Stomach (tissue), 19 donors: ENCODE measurements at places on chromosomes 5 and 9. TPM values are rescaled to one million over a fixed set of nuclear protein-coding genes. Genes with fewer than 3 reads are reported as not detected.
A peak's percentile ranks its signal among the peaks of the same experiment; 100 is the strongest.

DNA sequence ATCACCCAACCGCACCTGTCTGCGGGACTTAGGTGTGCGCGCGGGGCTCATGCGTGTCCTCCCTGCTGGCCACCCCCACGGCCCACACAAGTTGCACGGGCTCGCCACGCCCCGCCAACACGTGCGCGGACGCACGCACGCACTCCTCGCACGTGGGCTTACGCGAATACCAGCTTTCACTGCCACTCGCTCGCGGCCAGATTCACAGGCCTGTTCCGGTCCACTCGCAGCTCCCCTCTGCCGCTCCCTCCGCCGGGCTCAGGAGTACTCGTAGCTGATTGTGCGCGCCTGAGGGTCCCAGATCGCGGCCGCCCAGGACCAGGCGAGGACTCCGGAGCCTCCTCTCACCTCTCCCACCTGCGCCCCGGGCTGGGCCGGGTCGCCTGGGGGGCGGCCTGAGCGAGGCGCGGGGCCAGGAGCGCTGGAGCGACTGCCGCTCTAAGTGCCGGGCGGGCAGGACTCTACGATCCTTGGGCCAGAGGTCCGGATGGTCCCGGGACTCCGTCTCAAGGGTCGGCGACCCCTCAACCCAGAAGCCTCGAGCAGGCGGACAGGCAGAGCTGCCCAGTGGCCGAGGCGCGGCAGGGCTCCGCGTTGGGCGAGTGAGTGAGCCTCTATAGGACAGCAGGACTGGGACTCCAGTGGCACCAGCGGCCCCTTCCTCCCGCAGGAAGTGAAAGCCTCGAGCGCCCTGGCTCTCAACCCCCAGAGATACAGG is 3.4 kb downstream of the PCDHGC5 start:
- DNase-seq: peak; percentile 64

DNA sequence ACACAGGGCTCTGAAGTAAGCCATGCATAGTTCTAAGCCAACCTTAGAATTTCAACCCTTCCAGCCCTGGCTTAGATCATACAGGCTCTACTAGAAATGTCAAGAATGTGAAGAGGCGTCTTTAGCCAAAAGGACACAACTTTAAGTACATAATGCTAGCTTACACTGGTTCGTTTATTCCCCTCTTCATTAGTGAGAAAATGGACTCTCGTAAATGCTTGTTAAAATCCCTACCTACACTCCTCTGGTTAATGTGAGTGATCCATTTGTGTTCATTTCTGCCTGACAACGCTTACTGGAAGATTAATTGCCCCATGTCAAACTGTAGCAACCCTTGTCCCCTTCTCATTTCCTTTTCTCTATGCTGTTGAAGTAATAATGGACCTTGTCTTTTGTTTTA is 149.3 kb upstream of the POU5F2 start:
- no peak for DNase-seq

DNA sequence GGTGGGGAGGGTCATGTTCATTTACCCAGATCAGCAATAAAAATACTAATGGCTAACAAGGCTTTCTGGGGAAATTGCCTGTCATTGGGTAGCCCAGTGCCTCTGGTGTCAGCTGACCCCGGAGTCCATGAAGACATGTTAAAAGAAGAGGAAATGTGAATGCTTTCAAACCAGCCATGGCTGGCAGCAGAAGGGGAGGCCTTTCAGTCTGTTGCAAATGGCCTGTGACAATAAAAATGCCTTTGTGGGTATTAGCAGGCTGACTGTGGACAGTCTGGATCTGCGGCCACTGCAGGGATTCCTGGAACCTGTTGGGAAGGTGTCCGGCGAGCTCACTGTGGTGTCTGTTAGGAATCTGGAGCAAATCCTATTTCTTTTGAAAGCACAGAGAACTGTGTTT is 7.5 kb downstream of the ABL1 start:
- no peak for DNase-seq

The GPR21 gene
- not detected for total RNA-seq
